Stimulated activated CD4-positive, alpha-beta T cell treated with anti-CD3 and anti-CD28 coated beads, Interleukin-2, amount 100 ng/mL, for 4 hours (primary cell): ENCODE measurements at places on chromosomes 3 and 15.

GRCh38 chr3:48398701-48399386 is 26.8 kb downstream of the FBXW12 start:
- DNase-seq = no peak

DNA sequence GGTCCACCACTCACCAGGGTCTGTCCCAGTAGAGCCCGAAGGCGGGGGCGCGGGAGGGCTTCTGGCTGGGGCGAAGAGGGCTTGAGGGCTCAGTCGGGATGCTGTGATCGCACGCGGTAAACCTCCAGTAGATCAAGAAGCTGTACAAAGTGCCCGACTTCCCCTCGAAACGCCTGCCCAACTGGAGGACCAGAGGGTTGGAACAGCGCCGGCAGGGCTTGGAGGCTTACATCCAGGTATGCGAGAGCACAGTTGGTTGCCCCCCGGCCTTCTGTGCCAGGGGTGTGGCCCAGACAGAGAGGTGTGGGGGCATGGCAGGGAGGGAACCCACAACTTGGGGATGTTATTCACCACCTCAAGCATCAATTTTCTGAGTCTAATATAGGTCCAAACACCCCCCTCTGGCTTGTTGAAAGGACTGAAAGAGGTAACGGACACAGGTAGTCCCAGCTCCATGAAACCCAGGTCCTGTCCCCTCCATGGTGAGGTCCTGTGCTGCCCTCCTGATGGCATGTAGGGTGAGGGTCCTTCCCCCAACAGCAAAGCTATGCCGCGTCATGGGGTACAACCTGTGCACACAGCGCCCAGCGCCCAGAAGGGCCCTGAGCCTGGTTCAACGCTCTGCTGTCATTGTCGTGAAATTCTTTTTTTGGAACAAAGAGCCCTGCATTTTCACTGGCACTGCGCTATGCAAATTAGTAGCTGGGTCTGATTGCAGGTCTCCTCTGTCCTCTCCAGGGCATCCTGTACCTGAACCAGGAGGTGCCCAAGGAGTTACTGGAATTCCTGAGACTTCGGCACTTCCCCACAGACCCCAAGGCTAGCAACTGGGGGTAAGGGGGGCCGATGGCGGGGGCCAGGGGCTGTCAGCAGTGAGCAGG is 1.2 kb downstream of the SNX22 start:
- DNase-seq = no peak

DNA sequence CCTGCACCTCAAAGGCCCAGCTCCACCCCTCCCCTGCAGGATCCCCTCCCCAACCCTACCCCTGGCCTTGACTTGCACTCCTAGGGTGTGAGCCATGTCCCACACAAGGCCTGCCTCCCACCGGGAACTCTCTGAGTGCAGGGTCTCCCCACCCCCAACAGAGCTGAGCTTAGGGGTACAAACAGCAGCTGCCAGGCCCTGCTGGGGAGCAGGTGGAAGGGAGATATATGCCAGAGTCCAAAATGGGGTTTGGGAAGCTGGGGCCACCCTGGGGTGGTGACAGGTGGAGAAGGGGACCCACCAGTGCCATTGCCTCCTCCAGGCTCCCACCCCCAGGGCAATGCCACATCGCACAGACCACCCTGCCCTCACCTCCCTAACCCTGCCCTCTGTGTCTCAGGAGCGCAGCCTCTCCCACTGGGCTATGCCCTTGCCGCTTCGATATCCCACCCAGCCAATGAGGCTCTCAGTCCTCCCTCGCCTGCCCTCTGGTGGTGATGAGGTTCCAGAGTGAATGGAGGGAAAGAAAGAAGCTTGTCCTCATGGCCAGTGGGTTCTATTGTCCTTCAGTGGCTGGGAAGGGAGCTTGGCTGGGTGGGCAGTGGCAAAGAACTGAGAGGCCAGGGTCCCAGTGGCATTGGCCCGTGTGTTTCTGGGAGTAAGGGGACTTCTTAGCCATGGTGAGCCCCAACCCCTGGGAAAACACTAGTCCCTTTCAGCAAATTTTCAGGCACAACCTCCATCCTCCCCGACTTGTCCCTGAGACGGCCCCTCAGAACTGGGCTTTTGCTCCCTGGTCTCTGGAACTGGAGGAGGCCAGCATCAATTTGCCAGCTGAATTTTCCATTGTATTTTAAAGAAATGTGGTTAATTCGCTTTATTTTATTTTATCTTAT is 46.8 kb downstream of the CYP11A1 start:
- no peak for DNase-seq

DNA sequence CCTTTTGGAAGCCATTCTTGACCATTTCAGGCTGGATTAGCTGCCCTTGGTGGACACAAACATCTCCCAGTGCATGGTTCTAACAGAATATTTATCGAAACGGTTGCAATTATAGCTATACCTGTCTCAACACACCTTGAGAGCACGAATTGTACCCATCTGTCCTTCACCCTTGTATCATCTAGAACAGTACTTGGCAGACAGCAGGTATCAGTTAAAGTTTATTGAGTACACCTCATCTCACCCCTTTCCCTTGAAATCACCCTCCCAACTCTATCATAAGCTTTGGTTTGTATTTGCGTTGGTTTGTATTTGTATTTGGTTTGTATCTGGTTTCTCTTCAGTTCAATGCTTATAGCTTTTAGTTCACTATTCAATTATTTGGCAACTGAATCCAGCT is 12.4 kb downstream of the TSPAN3 start:
- DNase-seq = no peak

DNA sequence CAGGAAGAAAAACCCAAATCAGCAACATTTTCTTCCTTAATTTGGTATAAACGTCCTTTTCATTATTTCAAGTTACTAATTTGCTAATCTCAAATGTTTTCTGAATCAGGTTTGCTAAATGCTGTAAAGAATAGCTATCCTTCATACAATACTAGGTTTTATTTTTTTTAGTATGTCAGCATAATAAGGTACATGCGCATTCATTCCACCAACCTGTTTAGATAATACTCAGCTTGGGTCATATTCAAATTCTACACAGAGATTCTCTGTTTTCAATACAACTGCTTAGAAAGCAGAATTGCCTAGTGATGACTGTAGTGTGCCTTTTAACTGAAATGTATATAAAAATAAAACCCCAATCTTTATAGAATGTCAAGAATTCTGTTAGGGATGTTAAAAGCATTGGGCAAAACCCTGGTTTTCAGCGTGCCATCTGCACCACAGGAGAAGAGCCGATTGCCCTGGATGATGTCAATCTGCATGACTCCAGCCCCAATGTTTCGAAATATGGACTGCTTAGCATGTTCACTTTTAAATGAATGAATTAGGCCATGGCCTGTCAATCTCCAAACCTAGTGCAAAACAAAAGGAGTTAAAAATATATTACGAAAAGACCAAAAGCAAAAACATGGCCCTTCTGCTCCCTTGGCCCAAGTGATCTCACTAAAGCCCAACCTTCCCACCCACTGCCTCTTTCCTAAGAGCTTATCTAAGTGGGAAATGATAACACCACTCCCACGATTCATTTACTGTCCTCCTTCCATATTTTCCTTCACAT is 107.4 kb downstream of the GLDN start:
- DNase-seq = no peak

GRCh38 chr3:197041875-197042488 is 12.4 kb upstream of the MELTF start:
- DNase-seq = no peak

GRCh38 chr3:174859114-174859735 is at the start of gene NAALADL2:
NAALADL2 (plus strand) TSS chr3:174859334.
- no peak for DNase-seq

DNA sequence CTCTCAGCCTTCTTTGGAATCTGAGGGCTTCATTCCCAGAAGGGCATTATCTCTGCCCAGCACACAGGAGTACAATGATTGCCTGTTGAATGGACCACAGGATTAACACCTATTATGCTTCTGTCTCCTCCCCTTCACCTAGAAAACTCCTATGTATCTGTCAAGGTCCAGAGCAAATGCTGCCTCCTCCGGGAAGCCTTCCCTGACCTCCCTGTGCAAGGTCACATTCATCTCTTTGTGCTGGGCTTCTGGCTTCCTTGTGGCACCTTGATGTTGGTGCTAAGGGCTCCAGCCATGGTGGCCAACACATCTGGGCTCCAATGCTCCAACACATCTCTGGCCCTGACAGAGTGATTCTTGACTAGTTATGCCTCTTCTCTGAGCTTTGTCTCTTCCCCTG is 49.9 kb upstream of the ATP2B2 start:
- no peak for DNase-seq

DNA sequence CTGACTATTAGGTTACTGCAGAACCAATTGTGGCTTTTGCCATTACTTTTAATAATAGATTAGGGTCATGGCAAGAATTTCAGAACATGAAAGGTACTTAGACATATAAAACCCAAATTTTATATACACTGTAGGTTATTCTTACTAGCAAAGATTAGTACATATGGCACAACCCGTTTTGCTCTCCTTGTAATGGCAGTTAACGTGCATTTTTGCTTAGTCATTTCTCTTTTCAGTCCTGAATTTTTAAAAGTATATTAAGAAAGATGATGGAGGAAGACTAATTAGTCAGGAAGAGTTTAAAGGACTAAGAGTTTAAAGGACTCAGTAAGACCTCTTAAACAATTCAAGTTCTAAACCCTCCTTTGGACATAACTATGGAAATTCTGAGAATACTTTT is 114.0 kb downstream of the PEAK1 start:
- no peak for DNase-seq

GRCh38 chr3:87828046-87828445 is 230.8 kb downstream of the CGGBP1 start:
- DNase-seq = no peak

GRCh38 chr15:28191832-28192231 is 92.7 kb upstream of the OCA2 start:
- no peak for DNase-seq

DNA sequence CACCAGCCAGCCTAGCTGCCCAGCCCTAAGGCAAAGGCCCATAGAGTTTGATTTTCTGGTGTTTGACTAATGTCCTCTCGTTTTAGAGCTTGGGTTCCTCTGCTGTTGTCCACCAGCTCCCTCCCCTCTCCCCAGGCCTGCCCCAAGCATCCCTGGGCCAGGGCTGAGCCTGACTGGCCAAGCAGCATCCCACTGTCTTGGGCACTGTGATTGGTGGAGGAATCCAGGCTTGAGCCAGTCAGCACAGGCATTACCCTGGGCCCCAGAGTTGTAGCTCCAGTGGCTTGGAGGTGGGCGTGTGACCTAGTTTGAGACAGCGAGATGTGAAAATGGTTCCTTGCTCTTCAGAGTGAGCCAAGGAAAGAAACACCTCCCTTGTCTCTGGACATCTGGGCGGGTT is 155.3 kb upstream of the MEF2A start:
- no peak for DNase-seq

DNA sequence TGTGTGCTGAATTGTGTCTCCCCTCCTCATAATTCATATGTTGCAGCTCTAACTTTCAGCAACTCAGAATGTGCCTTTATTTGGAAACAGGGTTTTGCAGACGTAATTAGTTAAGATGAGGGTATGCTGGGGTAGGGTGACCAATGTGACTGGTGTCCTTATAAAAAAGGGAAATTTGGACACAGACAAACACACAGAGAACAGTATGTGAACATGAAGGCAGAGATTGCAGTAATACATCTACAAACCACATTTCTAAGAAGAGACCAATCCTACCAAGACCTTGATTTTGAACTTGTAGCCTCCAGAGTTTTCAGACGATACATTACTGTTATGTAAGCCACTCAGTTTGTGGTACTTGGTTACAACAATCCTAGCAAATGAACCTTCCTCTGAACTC is 817.8 kb downstream of the TUSC7 start:
- DNase-seq = no peak

- no peak for DNase-seq
Measured at GRCh38 chr15:77553257-77553656, 79.5 kb downstream of the LINGO1 start.

DNA sequence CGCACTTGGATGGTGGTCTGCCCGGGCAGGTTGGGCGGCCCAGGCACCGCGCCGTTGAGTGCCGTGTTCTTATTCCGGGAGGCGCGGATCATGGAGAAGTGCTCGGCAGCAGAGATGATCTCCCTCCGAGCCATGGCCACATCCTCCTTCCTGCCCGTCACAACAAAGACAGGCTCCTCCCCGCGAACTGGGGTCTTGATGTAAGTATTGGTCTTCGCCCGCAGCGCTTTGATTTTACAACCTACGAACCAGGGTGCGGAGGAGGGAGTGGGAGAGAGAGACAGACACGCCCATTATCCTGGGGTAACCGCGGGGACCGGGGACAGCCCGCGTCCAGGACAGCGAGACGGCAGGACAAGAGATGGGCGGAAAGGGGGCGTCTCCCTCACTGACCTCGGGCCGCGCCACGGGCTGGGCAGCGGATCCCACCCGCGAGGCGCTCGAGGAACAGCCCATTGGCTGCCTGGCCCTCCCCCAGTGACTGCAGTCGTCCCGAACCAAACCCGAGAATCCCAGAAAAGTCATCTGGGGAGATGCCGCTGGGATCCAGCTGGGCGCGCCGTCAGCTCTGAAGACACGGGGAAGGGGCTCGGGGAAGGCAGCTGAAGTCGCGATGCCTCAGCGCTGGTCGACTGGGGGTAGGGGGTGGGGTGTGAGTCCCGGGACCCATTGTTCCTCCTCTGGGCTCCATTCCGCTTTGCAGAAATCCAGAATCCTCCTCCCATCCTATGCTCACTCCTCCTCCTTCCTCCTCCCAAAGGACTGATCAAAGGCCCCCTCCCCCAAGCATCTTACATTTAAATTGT is 1.2 kb downstream of the MEX3B start:
- no peak for DNase-seq

GRCh38 chr3:174251681-174252080 is 607.5 kb upstream of the NAALADL2 start:
- DNase-seq = no peak

GRCh38 chr15:38878926-38879325 is 314.3 kb upstream of the RASGRP1 start:
- DNase-seq = no peak

- no peak for DNase-seq
Measured at GRCh38 chr3:139836698-139837464, 98.1 kb upstream of the CLSTN2 start.

GRCh38 chr3:10708216-10708893 is 107.7 kb upstream of the SLC6A11 start:
- DNase-seq = no peak

DNA sequence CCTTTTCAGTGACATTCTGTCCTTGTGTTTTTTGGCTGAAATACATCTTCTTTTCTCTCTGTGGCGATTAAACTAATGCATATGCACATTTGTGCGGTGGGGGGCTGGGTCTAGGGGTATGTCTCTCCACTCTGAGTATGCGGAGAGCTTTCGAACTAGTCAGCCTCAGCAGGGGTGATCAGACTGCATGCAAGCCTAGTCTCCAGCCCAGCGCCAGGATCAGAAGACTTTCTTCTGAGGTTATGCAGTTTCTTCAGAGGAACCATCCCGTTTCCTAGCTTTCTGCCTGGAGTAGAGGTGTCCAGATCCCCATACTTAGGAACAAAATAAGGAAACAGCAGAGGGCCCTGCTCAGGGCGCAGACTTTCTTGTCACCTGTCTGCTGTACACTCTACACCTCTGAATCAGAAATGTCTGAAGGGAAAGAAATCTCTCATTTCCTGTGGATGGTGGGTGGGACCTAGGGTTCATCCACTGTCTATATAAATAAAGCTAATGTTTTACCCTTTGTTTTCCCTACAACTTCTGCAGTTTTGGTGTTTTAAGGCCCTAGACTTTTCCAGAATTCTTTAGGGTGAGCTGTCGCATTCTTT is 230.4 kb downstream of the ABHD5 start:
- no peak for DNase-seq
